ENCODE measurements at places on chromosomes 1 and 21. TPM values are rescaled to one million over a fixed set of nuclear protein-coding genes. Genes with fewer than 3 reads are reported as not detected.

- DNase-seq, result peak; percentile 23
Measured at GRCh38 chr1:186806477-186806876, 22.3 kb upstream of the PLA2G4A start.

DNA sequence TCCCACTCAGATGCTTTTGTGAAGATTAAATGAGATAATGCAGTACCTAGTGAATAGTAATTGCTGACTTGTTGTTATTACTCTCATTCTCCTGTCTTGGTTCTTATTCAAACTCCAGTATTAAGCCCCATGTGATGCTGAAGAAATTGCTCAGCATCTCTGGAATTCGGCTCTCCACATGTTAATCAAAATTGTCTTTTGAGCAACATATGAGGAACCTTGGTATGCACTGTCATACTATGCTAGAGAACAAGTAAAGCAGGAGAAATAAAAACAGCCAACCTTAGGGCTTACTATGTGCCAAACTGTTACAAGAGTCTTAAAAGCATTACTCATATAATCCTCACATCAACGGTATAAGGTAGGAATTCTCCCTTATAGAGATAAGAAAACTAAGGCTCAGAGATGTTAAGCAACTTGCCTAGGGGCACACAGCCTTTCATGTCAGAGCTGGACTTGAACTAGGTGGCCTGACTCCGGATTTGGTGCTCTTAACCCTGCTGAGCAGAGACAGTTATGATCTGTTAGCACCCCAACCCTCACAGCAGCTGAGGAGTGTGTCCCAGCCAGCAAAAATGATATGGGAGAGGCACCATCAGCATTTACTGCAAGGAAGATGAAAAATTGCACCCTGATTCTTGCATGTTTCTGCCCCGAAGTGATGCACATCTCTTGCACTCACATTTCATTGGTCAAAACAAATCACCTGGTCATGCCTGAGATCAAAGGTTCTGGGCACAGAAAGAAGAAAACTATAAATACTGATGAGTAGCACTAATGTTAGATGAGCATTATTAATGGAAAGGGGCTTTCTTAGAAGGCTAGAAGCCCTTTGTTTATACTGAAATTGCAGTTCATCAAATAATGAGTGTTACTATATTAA lies 102.3 kb downstream of the OMA1 start:
- DNase-seq, result no peak

DNA sequence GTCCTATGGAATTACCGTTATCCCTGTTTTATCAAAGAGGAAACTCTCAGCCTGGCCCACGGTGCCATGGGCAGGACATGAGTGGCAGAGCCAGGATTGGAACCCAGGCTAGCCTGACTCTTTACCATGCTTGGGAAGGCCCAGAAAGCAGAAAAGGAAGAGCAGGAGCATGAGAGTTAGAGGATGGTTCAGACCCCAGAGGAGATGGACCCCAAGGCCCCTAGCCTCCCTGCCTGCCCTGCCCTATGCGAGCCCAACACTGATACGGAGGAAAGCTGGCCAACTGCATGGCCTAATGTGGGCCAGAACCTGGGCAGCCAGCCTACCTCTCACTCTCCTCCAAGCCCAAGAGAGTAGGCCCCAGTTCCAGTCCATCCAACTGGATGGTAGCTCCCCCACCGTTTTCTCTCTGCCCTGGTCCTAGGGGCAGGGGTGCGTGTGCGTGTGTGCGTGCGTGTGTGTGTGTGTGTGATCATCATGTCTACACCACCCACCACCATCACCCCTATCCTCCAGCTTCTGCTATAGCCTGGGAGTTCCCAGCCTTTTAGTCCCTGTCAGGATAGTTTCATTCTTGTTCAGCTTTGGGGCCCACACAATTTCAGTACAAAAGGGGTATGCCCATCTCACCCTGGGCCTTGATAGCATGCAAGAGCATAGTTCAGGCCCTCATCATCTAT lies 15.4 kb upstream of the MEX3A start:
- no peak for DNase-seq

The RNU1-4 gene
- polyA plus RNA-seq, result not detected

- DNase-seq, result no peak
Measured at GRCh38 chr1:61352845-61353435, 270.6 kb downstream of the NFIA start.

- no peak for DNase-seq
Measured at GRCh38 chr1:4797016-4797410, 142.6 kb downstream of the AJAP1 start.

The EDARADD gene
- 6.7 TPM for polyA plus RNA-seq

GRCh38 chr1:113248494-113248893 lies 141.8 kb upstream of the MAGI3 start:
- DNase-seq, result no peak

- DNase-seq, result no peak
Measured at GRCh38 chr1:163258181-163258580, 55.5 kb upstream of the RGS5 start.

DNA sequence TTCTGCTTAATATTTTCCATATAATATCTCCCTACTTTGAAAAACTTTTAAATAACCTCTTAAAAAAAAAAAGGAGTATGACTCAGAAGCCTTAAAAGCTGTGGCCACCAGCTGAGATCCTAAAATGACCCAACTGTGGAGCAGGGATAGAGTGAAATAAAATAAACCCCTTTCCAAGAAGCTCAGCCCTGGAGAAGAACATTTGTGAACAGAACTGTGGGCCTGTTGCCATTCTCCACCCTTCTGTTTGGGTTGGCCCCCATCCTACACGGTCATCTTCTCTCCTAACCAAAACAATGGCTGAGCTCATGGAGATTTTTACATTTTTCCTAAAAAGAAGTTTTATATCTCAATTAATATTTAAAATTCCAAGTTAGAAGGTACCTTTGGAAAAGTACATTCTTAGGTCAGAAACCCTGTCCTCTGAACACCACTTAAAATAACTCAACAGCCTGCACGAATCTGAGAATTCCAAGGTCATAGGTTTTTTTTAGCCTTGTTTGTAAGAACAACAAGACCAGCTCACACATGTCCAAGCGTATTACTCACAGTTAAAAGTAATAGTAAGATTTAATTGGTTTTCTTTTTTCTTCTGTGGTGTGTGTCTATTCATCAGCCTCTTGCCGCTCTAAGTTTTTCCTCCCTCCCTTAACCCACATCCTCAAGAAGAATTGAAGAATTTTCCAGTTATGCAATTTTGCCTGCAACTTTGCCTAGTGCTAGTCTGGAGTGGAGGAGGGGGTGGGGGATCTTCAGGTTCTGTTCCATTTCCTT lies 107.7 kb upstream of the ERRFI1 start:
- DNase-seq, result no peak

DNA sequence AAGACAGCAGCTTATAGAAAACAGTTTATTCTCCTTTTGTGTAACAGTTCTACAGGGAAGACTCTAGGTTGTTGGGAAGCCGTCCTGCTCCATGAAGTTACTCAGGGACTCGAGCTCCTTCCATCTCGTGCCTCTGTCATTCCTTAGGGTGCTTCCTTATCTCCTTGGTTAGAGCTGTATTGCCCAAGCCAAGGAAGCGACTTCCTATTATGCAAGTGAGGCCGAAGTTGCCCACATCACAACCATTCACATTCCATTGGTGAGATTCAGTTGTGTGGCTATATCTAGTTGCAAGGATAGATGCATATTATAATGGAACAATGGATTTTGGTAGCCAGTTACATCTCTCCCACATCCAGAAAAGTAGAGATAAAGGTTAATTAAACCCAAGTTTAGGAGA lies 9.0 kb downstream of the GSTM5 start:
- DNase-seq, result no peak

- DNase-seq, result no peak
Measured at GRCh38 chr1:162038624-162039023, 15.0 kb upstream of the OLFML2B start.

- peak; percentile 55 for DNase-seq
Measured at GRCh38 chr1:198465201-198466144, 75.0 kb downstream of the ATP6V1G3 start.

GRCh38 chr1:66211521-66211920 lies 322.4 kb upstream of the SGIP1 start:
- no peak for DNase-seq

DNA sequence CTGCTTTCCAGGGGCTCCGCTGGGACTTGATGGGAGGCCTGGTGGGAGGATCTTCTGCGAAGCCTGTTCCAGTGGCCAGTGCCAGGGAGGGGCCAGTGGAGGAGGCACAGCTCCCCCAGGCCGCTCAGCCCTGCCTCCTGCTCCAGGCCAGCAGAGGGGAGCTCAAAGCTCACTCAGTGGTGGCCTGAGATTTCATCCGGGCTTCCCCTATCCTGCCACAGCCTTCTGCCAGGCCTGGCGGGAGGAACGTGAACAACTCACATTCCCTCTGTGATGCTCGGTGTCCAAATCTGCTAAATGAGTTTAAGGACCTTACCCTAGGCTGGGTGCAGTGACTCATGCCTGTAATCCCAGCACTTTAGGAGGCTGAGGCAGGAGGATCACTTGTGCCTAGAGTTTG lies 3.3 kb downstream of the CLCNKB start:
- no peak for DNase-seq

GRCh38 chr21:33302796-33303195 lies 22.0 kb upstream of the IFNAR1 start:
- DNase-seq, result no peak

All from right lung (tissue), 10 donors.